ENCODE measurements at places on chromosomes 5 and 9.

DNA sequence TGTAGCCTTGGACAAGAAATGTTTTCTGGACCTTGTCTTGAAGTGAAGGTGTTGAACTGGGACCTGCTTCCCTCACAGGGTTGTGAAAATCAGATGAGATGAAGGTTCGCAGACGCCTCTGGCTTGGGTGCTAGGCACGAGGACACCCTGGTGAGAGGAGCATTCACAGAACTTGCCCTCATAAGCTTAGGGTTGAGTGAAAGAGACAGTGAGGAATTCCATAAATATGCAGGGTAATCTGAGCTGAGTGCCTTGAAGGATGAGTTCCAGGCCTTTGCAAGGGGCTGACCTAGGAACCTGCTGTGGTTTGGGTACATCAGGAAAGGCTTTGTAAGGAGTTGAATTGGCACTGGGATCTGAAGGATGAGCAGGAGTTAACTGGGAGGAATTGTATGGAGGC lies 75.7 kb upstream of the SAP30L start:
- DNase-seq, result peak; percentile 88

- DNase-seq, result peak; percentile 42
These were observed 627.2 kb downstream of the CCDC171 start for GRCh38 chr9:16180091-16180490.

- DNase-seq, result no peak
These were observed 112.4 kb downstream of the ASTN2 start for GRCh38 chr9:117302487-117302886.

DNA sequence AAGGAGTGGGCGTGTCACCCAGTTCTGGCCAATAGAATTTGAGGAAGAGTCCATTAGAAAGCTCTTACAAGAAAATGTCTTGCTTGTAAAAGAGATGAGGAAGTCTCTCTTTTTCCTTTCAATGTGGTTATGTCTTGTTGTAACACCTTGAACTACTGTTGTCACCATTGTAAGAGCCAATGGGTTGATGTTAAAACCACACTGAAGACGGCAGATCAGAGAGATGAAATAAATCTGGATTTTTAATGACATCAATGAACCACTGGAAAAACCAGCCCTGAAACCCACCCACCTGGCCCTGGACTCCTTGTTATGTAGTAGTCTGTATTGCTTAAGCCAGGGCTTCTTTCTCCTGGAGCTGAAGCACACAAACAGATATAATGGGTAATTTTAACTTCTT lies 83.8 kb upstream of the ERCC6L2 start:
- DNase-seq, result no peak

DNA sequence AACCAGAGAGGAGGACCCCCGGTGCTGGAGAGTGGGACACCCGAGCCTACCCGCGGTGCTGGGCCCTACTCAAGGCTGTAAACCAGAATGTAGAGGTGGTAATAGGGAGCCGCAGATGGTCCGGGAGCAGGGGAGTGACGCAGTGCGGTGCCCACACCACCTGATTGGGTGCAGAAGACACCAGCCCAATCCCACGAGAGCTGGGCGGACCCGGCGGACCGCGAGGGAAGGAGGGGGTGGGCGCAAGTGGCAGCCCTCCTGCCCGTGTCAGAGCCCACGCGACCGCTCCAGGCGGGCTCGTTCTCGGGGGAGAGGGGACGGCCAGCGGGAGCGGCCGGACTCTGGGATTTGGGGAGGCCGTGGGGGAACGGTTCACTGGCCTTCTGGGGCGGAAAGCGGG lies 71.2 kb downstream of the C9orf50 start:
- peak; percentile 59 for DNase-seq

- no peak for DNase-seq
These were observed 8.8 kb upstream of the C5orf15 start for GRCh38 chr5:133977161-133977787.

GRCh38 chr9:16559418-16560188 lies 310.9 kb downstream of the BNC2 start:
- DNase-seq, result no peak

DNA sequence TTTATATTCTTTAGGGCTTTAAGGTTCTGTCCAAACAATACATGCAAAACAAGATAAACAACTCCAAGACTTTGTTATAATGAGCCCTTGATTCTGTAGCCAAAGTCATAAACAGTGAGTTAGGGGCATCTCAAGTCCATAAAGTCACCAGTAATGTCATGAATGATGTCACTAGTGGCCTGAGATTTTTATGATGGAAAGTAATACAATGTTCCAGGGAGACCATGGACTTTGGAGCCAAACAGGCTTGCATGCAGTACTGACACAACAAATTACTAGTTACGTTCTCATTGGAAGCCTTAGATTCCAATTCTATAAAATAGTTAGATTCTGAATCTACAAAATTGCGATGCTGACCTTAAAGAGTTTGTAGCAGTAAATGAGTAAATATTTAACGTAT lies 280.0 kb downstream of the HINT1 start:
- DNase-seq, result no peak

DNA sequence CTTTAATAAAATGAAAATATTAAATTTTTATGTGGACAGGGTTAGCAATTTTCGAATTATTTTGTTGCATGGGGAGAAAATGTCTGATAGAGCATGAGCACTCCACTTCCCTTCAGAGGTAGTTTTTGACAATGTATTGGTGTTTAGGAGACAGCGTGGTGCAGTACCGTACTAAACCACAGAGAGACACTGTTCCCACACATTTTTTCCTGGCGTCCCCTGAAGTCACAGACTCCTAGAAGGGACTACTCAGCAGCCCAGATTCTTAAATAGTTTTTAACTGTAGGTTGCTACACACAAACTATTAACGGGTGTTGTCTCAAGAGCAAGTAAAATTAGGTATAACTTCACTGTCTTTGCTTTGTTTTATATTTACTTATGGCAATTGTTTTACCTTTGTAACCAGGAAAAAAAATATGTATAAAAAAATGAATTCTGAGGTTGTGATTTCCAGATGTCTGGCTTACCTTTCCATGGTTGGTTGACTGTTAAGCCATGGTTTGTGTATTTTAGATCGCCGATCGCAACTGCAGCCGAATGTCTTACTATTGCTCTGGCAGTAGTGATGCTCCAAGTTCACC lies 171.2 kb downstream of the DOCK8 start:
- DNase-seq, result peak; percentile 51

GRCh38 chr5:87949676-87950631 lies 318.7 kb downstream of the TMEM161B start:
- no peak for DNase-seq

DNA sequence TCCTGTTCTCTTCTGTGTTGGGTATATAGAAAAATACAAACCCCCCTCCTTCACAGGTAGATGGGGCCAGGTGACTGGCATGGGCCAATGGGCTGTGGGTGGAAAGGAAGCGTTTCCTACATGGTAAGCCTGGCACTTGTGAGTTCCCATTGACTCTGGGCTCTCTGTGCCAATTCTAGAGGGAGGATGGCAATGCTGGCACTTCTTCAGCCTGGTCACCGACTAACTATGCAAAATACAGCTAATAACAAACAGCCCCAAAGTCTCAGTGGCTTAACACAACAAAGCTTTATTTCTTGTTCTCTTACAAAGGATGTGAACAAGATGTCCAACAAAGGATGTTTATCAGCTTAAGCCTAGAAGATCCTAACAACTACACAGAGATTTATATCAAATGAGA lies 258.1 kb downstream of the SYK start:
- DNase-seq, result no peak

- no peak for DNase-seq
These were observed 15.8 kb downstream of the IL31RA start for GRCh38 chr5:55866934-55867333.

- DNase-seq, result no peak
These were observed 902 bp downstream of the TMED9 start for GRCh38 chr5:177592905-177593304.

GRCh38 chr5:55829956-55830355 lies 21.2 kb upstream of the IL31RA start:
- DNase-seq, result no peak

DNA sequence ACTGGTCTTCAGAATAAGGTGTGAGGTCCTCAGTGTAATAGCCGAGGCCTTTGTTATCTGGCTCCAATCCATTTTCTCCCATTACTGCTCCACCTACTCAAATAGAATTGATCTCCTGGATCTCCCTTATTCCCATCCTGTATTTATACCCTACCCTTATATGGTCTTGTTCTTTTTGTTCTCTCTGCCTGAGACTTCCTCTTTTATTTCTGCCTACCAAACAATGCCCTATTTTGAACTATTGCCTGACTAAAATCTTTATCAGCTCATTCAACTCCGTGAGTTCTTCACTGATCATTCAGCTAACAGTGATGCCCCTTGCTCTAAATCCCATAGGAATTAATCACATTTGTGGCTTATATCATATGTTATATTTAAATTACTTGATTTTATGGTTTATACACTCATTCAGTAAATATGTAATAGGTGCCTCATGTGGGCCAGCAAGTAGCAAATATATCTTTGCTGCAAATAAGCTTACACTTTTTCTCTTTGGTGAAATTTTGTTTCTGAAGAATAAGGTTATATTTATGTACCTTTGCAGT lies 417.5 kb upstream of the MEF2C start:
- DNase-seq, result no peak

GRCh38 chr5:41334758-41335157 lies 121.4 kb upstream of the C6 start:
- no peak for DNase-seq

DNA sequence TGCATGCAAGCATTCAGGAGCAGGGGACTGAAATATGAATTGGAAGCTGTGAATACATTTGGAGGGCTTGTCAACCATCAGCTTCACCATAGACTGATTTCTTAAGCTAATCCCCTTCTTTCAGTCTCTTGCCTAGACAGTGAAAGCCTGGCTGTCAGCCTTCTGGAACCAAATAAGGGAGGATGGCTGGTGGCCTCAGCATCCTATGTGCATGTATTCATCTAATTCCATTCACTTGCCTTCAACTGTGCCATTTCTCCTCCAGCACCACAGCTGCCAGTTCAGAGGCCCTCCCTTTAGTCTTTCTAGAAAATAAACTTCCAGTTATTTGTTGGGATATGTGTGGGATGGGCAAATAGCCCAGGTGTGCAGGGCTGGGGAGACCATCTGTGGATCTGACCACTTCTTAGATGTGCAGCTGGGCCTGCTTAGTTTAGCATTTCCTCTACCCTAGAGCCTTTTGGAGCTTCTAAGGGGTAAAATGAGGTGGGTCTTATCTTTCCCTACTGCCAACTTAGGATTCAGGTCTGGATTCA lies 62.1 kb downstream of the AOPEP start:
- no peak for DNase-seq

GRCh38 chr5:124061663-124062062 lies 549.7 kb downstream of the CSNK1G3 start:
- DNase-seq, result peak; percentile 87

- DNase-seq, result peak; percentile 21
These were observed 24.6 kb downstream of the NDUFA8 start for GRCh38 chr9:122134822-122135528.

DNA sequence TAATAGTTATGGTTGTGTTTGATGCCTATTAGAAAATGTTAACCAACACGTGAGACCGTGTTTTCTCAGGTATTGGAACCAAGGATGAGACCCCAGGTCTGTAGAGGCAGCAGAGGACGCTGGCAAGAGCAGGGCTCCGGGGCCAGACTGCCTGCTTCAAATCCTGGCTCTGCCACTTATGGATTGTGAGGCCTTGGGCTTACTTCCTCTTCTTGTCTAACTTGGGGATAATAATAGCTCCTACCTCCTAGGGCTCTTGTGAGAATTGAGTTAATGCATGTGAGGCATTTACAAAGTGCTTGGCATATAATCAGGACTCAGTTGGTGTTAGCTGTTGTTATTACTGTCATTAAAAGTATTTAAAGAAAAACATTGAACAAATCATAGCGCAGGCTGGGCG lies 85.5 kb upstream of the PITX1 start:
- no peak for DNase-seq

GRCh38 chr9:106704056-106704615 lies 158.8 kb upstream of the ZNF462 start:
- DNase-seq, result no peak

DNA sequence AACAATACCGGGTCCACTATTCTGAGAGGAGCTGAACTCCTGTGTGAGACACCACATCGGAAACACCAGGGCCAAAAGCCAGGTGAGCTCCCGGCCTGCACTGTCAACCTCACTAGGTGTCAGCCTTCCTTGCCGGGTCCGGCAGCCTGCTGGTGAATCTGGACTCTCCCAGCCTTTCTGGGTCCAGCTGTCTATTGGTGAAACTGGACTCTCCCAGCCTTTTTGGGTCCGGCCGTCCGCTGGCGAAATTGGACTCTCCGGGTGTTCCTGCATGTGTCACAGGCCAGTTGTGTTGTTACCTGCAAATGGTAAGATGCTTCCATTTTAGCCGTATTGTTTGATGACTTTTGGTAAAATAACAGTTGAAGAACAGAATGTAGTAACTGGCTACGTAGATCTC lies 801.5 kb downstream of the CDH9 start:
- no peak for DNase-seq

DNA sequence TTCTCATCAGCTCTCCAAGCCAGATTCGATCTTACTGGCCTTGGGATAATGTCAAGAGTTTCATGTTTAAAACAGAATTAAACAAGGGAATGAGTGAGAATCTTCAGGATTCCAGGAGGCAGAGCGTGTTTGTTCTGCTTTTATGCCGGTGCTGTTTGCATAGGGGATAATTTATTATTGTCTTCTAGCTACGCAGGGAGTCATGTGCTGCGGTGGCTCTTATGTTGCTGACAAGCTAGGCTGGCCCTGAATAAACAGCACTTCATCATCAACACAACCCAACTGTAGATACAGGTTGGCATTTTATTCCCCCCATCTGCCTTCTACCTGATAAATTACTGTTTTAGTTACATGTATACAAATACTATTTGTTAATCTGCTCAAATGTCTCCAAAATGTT lies 47.1 kb upstream of the PCA3 start:
- no peak for DNase-seq

GRCh38 chr5:92635001-92635461 lies 946.0 kb downstream of the NR2F1-AS1 start:
- DNase-seq, result no peak

GRCh38 chr5:4700069-4700468 lies 440.1 kb upstream of the ADAMTS16 start:
- DNase-seq, result no peak

DNA sequence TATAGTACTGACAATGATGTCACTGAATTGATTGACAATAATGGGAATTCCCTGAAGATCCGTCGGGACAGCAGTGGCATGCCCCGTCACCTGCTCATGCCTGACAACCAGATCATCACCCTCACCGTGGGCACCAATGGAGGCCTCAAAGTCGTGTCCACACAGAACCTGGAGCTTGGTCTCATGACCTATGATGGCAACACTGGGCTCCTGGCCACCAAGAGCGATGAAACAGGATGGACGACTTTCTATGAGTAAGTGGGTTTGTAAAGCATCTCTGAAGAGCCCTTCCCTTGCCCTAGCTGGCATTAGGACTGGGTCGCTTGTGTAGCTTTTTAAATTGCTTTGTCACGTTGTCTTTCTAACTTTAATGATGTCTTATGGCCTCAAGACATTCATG lies 72.7 kb upstream of the WWC1 start:
- DNase-seq, result no peak

DNA sequence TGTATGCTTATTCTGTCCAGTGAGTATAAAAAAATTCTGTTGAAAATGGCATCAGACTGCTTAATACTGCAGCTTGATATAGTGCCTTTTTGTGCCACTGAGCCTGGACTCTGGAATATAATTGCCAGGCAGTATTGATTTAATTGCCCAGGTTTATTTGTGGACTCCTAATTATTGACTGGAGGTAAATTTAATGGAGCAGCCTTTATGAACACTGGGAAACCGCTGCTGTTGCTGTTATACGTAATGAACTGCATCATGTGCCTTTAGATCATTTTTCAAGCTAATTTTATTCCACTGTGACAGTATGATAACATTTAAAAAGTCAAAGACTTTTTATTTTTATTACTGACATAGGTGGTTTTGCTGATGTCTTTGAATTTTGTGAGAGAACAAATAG lies 90.2 kb upstream of the SH3GL2 start:
- DNase-seq, result no peak

GRCh38 chr5:145835848-145836239 lies 702 bp upstream of the PRELID2 start:
- no peak for DNase-seq
